ENCODE measurements at places on chromosomes 6 and 20. TPM values are rescaled to one million over a fixed set of nuclear protein-coding genes. Genes with fewer than 3 reads are reported as not detected.

DNA sequence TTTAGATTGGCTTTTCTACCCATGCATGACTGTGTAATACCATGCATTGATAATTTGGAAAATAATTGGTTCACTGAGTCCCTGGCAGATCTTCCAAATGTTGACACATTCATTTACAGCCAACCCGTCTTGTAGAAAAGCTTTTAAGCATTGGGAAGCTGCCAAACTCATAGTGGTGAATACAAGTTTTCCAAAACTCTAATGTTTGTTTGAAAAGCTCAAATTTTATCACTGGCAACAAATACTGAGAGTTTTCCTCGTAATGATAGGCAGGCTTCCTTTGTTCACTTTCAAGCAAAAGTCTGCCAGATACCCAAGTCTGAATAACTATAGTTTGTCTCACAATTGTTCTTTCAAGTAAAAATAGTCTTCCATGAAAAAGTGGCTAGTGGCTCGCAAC lies 143.0 kb downstream of the FIG4 start:
- no peak for DNase-seq

GRCh38 chr6:87738744-87739143 lies 36.7 kb upstream of the AKIRIN2 start:
- DNase-seq: no peak

DNA sequence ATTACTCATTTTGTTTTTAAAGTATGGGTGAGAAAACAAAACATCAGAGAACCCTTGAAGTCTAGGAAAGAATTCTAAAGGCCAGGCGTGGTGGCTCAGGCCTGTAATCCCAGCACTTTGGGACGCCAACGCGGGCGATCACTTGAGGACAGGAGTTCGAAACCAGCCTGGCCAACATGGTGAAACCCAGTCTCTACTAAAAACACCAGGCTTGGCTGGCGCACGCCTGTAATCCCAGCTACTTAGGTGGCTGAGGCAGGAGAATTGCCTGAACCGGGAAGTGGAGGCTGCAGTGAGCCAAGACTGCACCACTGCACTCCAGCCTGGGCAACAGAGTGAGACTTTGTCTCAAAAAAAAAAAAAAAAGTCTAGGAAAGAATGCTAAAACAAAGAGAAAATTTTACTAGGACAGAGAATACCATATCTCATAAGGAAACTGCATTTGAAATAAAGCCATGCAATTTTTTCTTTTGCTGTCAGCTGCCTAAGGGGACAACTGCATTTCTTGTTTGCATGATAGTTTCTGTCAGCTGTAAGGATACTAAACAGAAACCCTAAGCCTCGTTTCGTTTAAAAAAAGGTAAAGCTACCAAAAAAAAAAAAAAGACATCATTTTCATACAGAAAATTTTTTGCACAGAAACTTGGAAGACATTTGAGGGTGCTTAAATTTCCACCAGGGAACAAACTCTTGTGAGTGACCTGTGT lies 32.1 kb downstream of the SMLR1 start:
- DNase-seq: no peak

GRCh38 chr20:6057691-6058090 lies 3.8 kb upstream of the LRRN4 start:
- DNase-seq: no peak

GRCh38 chr6:89145956-89146717 lies at the start of gene PM20D2:
PM20D2 (plus strand) TSS chr6:89146055; CDS start chr6:89146145, 90 bp downstream.
- DNase-seq: no peak

GRCh38 chr20:37347347-37347823 lies 1.4 kb downstream of the SRC start:
- DNase-seq: no peak

- peak; percentile 36 for DNase-seq
These were observed 477 bp upstream of the LZTS3 start for GRCh38 chr20:3173610-3174441.

- no peak for DNase-seq
These were observed 6.4 kb downstream of the CDKAL1 start for GRCh38 chr6:20540683-20541082.

DNA sequence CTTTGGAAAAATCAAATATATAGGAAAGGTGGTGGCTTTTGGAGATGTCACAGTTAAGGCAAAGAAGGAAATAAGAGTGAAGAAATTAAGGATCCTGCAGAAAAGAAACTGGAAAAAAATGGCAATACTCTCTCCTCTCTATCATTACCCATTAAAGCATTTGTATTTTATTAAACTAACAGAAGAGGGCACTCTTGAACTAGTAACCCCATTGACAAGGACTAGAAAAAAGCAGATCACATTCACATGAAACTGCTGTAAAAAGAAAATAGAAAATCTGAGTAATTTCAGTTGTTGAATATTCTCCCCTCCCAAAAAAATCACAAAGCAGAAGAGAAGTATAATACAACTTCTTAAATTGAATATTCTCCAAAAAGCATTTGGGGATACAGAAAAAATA lies 104.1 kb upstream of the SLC35B3 start:
- DNase-seq: peak; percentile 47

- peak; percentile 18 for DNase-seq
These were observed 703.1 kb downstream of the RFPL4B start for GRCh38 chr6:113050010-113050858.

GRCh38 chr6:6883011-6883410 lies 224.8 kb upstream of the RREB1 start:
- no peak for DNase-seq

GRCh38 chr6:125945378-125946141 lies 11.0 kb upstream of the HINT3 start:
- DNase-seq: no peak

DNA sequence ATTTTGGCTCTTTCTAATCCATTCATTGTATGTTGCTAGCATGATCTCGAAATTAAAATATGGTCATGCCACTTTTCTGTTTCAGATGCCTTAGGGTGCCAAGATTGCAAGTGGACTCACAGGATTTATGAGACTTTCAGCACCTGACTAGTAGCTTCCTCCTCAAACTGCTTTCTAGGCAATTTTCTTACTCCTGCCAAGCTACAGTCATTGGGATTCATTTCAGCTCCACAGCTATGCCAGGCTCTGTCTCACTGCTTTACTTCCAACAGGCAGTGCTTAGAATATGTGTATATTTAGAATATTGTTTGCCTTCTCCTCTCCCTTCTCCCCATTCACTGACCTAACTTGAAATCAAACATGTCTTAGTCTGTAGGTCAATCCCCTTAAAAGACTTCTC lies 681.4 kb downstream of the TENT5A start:
- no peak for DNase-seq

GRCh38 chr20:62063981-62064769 lies 1.5 kb downstream of the TAF4 start:
- DNase-seq: no peak

- no peak for DNase-seq
These were observed 153.8 kb downstream of the QKI start for GRCh38 chr6:163568275-163568674.

DNA sequence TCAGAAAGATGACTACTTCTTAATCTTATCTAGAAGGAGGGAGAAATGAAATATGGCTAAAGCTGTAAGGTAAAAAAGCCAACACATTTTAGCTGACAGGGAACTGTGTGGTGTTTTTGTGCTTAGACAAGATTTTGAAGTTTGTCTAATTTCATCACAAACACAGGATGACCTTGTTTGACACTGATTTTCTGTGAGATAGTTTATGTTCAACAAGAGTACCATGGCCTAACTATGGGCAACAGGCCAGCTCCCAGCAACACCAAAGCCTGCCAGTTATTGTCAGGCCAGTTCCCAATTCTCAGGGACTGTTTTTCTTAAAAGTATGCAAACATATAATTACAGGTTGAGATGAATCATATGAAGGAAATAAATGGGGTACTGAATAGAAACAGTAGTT lies 5.5 kb upstream of the ABCF1 start:
- peak; percentile 21 for DNase-seq

- peak; percentile 68 for DNase-seq
These were observed 28.9 kb downstream of the STX7 start for GRCh38 chr6:132483779-132484679.

GRCh38 chr6:89482126-89482525 lies 49.2 kb downstream of the ANKRD6 start:
- no peak for DNase-seq

The RSPO3 gene
- 0.17 TPM for total RNA-seq

The FNDC1 gene
- not detected for total RNA-seq

The OR2H2 gene
- not detected for total RNA-seq

The C4A gene
- total RNA-seq: 42.4 TPM

The FOXS1 gene
- not detected for total RNA-seq

All from renal cortical epithelial cell (primary cell).